C1 segment of cervical spinal cord (tissue), 14 donors: ENCODE measurements at places on chromosomes 1 and 21.

DNA sequence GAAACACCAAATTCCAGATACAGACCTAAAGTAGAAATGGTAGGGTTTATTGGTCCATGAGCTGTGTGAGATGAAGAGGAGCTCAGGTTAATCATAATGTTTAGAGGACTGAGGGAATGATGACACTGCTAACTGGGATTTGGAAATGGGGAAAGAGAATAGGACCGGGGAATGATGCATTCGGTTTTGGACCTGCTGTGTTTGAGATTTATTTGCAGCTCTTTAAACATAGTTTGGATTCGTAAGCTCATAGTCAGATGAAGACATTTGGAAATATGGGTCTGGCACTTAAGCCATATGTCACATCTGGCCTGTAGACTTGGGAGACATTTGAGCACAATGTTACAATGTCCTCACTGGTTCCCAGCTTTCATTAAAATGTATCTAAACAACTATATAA is 127.9 kb upstream of the DUSP10 start:
- no peak for DNase-seq

- no peak for DNase-seq
Measured at GRCh38 chr1:59276439-59276851, 20.4 kb upstream of the FGGY start.

GRCh38 chr1:234701737-234702341 is 91.9 kb upstream of the IRF2BP2 start:
- no peak for DNase-seq

GRCh38 chr1:9228609-9229008 is 6.0 kb upstream of the H6PD start:
- DNase-seq: no peak

GRCh38 chr1:175150596-175151319 is 41.8 kb downstream of the KIAA0040 start:
- no peak for DNase-seq

DNA sequence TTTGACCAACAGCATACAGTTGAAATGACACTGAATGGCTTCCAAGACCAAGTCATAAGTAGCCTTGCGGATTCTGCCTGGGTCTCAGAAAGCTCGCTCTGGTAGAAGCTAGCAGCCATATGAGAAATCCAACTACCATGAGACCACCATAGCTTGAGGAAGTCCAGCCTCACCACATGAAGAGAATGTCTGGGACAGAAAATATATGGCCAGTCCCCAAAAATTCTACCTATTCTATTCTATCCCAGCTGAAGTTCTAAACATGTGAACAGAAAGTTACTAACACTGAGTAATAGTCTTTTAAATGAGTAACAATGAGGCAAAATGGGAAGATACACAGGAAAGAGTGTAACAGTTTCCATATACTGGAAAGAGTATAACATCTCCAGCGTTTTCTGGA is 9.0 kb downstream of the FMO5 start:
- DNase-seq: no peak

- DNase-seq: no peak
Measured at GRCh38 chr1:174942547-174943255, 57.0 kb upstream of the CACYBP start.

DNA sequence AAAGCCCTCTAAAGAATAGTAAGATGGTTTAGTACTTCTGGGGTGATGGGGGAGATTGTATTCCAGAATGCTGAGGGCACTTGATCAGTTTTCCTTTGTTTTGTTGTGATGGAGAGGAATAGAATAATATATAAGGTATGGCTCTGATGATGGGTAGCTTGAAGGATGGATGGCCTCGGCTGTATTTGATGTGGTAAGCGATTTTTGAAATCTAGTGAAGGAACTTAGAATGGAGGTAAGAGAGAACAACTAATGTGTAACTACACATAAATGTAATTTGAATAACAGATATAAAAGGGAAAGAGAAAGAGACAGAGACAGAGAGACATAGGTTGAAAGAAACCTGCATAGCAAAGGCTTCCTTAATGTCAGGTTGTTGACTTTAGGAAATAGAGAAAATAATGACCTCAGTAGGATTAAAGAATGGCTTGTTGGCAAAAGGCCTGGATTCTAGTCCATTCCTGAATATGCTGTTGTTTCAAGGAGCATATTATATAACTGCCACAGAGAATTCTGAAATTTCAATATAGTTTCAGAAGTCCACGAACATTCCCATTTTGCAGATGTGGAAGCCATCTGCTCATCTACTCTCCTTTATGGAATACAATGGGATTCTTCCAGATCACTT is 58.7 kb downstream of the NIBAN1 start:
- DNase-seq: no peak

GRCh38 chr1:159429074-159429861 is 2.7 kb upstream of the OR10J4 start:
- no peak for DNase-seq

DNA sequence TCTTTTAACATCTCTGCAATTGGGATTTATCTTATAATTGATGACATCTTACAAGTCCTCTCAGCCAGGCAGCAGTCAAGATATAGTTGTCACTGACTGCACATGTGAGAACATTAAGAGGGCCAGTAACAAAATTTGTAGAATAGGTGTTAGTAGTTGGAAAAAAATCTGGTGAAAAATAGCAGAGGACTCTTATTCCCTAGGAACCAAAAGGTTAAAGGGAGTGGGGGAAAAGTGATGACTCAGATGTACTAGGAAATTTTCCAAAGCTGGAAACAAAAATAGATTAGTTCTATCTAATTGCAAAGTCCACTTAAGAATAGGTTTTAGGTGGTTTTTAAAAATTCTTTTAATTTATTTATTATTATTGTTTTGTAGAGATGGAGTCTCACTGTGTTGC is 3.6 kb downstream of the NUP210L start:
- DNase-seq: no peak

DNA sequence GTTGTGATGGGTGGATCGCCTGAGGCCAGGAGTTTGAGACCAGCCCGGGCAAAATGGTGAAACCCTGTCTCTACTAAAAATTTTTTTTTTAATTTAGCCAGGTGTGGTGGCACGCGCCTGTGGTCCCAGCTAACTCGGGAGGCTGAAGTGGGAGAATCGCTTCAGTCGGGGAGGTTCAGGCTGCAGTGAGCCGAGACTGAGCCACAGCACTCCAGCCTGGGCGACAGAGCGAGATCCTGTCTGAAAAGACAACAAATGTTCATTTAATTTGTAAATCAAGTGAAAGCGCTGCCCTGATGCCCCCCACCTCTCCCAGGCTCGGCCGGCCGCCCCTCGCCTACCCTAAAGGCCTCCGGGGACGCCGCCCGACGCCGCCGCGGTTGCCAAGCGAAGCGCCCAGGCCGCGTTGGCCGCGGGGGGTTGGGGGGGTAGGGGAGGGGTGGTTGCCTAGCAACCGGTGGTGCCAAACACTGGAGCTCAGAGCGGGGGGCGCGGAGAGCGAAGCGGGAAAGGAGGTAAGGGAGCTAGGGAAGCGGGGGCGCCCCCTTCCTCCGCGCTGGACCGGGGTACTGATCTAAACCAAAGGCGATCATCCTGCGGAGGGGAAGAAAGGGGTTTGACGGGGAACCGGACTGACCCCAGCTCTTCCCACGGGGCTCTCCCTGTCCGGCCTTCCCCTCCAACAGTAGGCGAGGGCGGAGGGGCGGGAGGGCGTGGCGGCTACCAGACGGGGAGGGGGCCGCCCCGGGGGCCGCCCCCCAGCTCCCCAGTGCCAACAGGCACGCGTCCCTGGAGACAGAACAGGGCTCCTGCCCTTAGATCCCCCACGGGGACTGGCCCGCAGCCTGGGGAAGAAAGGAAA is at the start of gene TEKT2:
Gene TEKT2 (plus strand): TSS at position 460 of the 862 bp plus-strand sequence. CDS start 828 bp downstream, outside the sequence.
- DNase-seq: peak; percentile 55

DNA sequence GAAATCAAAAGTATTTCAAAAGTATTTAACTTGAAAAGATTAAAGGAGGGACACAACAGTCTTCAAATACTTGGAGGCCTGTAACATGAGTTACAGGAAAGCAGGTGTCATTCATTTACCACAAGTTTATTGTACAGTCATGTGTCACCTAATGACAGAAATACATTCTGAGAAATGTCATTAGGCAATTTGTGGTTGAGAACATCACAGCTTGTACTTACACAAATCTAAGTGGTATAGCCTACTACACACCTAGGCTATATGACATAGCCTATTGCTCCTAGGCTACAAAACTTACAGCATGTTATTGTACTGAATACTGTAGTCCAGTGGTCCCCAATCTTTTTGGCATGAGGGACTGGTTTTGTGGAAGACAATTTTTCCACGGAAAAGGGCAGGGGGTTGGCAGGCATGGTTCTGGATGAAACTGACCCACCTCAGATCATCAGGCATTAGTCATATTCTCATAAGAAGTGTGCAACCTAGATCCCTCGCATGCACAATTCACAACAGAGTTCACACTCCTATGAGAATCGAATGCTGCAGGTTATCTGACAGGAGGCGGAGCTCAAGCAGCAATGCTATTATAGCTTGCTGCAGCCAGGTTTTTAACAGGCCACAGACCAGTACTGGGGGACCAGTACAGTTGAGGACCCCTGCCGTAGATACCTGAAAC is 25.0 kb upstream of the PHTF1 start:
- DNase-seq: no peak

DNA sequence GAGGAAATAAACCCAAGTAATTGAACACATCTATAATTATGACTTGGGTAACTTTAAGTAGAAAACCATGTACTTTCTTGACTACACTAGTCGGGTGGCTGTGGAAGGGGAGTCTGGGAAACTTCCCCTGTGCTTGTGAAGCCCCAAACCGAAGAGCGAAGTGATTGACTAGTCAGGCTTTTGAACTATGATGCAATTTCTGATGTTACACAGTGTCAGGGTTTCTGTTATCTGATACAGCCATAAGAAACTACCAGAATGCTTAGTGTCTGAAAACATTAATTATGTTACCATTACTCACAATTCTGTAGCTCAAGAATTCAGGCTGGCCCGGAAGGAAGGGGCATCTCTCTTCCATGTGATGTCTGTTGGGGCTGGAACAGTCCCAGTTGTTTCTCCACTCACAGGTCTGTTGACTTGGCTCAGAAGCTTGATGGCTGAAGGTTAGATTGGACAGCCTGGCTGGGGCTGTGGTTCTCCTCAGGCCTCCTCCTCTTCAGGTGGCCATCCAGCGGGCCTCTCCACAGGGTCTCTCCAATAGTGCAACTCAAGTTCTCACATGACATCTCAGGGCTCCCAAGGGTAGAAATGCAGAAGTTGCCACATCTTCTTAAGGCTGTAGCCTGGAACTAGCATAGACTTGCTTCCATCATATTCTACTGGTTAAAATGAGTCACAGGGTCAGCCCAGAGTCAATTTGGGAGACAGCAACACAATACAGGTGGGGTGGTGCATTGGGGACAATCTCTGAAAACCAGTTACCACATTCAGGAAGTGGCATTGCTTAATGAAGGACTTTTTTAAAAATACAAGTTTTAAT is 8.3 kb upstream of the C8B start:
- DNase-seq: no peak

DNA sequence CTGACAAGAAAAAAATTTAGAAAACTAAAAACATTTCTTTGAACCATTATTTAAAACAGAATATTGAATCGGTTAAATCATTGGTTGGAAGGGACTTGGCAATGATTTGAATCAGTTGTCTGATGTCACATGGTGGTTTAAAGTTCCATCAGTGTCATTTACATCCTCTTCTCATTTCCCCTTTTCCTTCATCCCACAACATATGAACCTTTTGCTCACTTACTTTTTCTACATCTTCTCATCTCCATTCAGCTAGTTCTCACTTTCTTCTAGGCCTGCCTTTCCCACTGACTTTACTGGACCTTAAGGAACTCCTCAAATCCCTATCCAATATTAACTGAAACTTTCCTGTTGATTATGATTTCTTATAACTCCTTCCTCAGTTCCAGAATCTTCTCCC is 58.5 kb downstream of the PHACTR4 start:
- no peak for DNase-seq

GRCh38 chr1:93625582-93626327 is 55.9 kb downstream of the BCAR3 start:
- DNase-seq: no peak

DNA sequence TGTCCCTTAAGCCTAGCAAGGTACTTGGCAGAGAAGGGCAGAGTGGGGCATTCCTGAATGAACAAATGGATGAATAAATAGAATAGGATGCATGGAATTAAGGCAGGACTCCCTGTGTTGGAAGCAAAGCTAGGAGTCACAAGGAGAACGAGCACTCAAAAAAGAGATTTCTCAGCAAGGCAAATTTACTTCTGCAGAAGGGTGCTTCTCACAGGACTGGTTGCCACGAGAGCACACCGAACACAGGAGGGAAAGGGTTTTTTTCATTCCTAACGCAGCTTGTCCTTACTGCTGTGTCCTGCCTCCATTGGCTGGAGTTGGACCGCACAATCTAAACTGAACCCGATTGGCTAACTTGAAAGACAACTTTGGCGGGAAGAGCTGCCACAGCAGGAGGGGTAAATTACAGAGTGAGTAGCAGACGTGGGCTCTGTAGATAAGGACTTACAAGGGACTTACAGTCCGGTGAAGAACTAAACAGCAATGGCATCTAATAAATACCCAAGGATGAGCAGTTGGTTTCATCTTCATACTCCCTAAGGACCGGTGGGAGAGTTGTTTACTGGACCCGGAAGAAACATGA is 52.4 kb downstream of the KIF26B start:
- DNase-seq: no peak

- DNase-seq: no peak
Measured at GRCh38 chr1:201691716-201692554, 137.0 kb upstream of the IPO9 start.

- DNase-seq: no peak
Measured at GRCh38 chr1:175274368-175274767, 81.8 kb upstream of the KIAA0040 start.

- no peak for DNase-seq
Measured at GRCh38 chr1:172401477-172401876, 19.0 kb upstream of the C1orf105 start.

DNA sequence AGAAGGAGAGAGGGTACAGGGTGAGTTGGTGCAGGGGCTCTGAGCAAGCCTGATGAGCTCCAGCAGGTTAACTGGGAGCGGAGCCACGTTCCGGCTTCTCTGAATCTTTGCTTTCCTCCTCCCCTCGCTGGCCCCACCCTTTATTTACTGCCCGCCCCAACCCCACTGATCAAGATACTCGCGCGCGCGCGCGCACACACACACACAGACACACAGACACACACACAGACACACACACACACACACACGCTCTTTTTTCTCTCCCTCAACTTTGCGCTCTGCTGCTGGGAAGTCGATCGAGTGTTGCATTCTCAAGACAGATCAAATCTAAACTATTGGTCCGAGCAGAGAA is at the start of gene GRIK1:
Gene GRIK1 (minus strand): TSS at position 73 of the 352 bp plus-strand sequence.
- peak; percentile 25 for DNase-seq

- DNase-seq: no peak
Measured at GRCh38 chr1:198253668-198254067, 96.9 kb downstream of the NEK7 start.

DNA sequence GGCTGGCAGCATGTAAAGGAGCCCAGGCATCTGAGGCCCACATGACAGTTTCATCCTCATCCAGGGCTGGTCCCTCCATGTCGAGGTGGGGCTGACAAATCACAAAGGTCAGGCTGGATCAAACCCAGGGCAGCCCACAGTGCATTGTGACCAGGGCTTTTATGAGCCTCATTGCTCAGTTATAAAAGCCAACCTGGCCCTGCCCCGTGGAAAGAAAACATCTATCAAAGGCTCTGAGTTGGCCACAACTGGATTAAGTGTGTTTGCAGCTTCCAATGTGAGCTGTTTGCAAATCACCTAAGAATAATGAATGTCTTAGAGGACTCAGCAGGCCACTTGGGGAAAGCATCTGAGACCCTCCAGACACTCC is 45.4 kb downstream of the GRHL3 start:
- no peak for DNase-seq

- DNase-seq: no peak
Measured at GRCh38 chr1:177274687-177275211, 104.0 kb downstream of the BRINP2 start.
